IMR-90 (cell line): ENCODE measurements at places on chromosomes 13 and 19. TPM values are rescaled to one million over a fixed set of nuclear protein-coding genes. Genes with fewer than 3 reads are reported as not detected.

PRR19 gene
- 0.28 and 0.36 TPM in 2 replicates for total RNA-seq

PLVAP gene
- total RNA-seq: not detected in 2 replicates

ANKRD27 gene
- 31.4 and 35.0 TPM in 2 replicates for total RNA-seq

ZNF724 gene
- total RNA-seq: 18.3 and 20.1 TPM in 2 replicates

KIR3DL2 gene
- total RNA-seq: not detected in 2 replicates

DNA sequence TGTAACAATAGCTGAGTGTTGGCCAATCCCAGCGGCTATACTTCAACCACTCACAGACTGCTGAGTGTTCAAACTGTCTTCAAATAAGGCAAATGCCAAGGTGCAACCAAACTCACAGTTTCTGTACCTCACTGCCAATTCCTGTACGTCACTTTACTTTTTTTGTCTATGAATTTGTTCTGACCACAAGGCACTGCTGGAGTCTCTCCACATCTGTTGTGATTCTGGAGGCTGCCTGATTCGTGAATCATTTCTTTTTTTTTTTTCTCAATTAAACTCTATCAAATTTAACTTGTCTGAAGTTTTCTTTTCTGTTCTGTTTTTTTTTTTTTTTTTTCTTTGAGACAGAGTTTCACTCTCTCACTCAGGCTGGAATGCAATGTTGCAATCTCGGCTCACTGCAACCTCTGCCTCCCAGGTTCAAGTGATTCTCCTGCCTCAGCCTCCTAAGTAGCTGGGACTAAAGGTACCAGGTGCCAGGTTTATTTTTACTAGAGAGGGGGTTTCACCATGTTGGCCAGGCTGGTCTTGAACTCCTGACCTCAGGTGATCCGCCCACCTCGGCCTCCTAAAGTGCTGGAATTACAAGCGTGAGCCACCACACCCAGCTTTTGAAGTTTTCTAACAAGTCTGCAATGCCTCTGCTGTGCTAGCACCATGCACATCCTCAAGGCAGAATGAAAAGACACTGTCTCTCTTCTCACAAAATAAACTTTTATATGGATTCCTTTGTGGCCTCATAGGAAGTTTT is 401.7 kb downstream of the IRS2 start:
- peak; percentile 92 for DNase-seq

- DNase-seq: peak; percentile 27
Observed at GRCh38 chr19:34173193-34173956, 1.1 kb downstream of the LSM14A start.

- DNase-seq: no peak
Observed at GRCh38 chr19:13002166-13002898, 7.1 kb downstream of the NFIX start.

- DNase-seq: no peak
Observed at GRCh38 chr19:19532806-19533701, 4.3 kb downstream of the YJEFN3 start.

DNA sequence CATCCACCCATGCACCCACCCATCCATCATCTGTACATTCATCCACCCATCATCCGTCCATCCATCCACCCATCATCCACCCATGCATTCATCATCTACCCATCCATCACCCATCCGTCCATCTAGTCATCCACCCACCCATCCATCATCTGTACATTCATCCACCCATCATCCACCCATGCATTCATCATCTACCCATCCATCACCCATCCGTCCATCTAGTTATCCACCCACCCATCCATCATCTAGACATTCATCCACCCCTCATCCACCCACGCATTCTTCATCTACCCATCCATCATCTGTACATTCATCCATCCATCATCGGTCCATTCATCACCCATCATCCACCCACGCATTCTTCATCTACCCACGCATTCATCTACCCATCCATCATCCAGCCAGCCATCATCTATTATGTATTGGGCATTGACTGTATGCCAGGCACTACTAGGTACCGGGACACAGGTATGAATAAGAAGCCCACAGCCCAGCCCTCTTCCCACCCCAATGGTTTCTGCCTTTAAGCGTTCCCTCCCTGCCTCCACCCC is 16.7 kb upstream of the GALP start:
- no peak for DNase-seq

GRCh38 chr13:33728271-33729037 is 89.5 kb upstream of the RFC3 start:
- no peak for DNase-seq

- peak; percentile 65 for DNase-seq
Observed at GRCh38 chr19:48738557-48739403, 1.6 kb downstream of the RASIP1 start.

- DNase-seq: no peak
Observed at GRCh38 chr19:34314437-34315313, 50.3 kb upstream of the GPI start.

GRCh38 chr19:31356587-31357314 is 7.5 kb upstream of the TSHZ3 start:
- no peak for DNase-seq

DNA sequence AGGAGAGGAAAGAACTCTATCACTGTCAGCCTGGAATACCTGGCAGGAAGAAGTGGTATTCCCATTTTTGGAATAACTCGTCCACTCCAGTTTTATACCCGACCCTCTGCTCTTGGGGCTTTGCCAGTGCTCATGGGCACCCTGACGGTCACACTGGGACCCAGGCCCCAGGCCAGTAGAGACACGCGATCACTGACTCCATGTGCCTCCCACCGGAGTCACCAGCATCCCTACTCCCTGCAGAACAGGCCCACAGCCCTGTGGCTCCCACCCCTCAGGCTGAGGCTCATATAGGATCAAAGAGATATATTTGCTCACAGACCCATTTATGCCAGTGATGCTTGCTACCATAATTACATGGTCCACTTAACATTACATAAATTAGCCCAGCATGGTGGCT is 3.5 kb downstream of the GRTP1 start:
- no peak for DNase-seq
